Activated naive CD8-positive, alpha-beta T cell treated with anti-CD3 and anti-CD28 coated beads, Interleukin-2, amount 10 ng/mL, durations not matched to agents 7 days and 5 days (primary cell): ENCODE measurements at places on chromosomes 6 and 20. TPM values are rescaled to one million over a fixed set of nuclear protein-coding genes. Genes with fewer than 3 reads are reported as not detected.

Gene CABLES2
- 14.4 TPM for total RNA-seq

Gene TUBB2B
- total RNA-seq: not detected

Gene AHI1
- total RNA-seq: 21.4 TPM

DNA sequence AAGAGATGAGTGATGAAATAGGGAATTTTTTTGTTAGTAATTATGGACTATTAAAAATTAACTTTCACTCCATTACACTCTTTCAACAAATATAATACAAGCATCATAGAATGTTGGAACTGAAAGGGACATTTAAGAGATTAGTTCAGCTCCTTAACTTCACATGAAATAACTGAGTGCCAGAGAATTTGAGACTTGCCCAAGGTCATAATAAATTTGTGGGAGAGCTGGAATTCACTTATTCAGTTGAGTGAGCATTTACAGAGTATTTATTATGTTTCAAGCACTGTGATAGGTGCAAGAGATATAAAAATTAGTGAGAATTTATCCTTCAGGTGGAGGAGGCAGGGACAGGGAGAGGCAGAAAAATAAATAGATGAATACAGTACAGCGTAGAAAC is 154.6 kb downstream of the KCNQ5 start:
- no peaks in the 10 kb centered on the region for H3K27me3 ChIP-seq
- H3K36me3 ChIP-seq: peaks cover 7% of the 10 kb centered on the region
- no peaks in the 10 kb centered on the region for H3K4me1 ChIP-seq
- no peak overlapping the region for H3K4me3 ChIP-seq
- no peak for DNase-seq

- peaks cover 4% of the 10 kb centered on the region for H3K36me3 ChIP-seq
- no peak for DNase-seq
- peaks cover 8% of the 10 kb centered on the region for H3K4me1 ChIP-seq
- no peak overlapping the region for H3K4me3 ChIP-seq
- H3K27ac ChIP-seq: no peak overlapping the region
Observed at GRCh38 chr6:107689951-107690642, 134.0 kb downstream of the SCML4 start.

DNA sequence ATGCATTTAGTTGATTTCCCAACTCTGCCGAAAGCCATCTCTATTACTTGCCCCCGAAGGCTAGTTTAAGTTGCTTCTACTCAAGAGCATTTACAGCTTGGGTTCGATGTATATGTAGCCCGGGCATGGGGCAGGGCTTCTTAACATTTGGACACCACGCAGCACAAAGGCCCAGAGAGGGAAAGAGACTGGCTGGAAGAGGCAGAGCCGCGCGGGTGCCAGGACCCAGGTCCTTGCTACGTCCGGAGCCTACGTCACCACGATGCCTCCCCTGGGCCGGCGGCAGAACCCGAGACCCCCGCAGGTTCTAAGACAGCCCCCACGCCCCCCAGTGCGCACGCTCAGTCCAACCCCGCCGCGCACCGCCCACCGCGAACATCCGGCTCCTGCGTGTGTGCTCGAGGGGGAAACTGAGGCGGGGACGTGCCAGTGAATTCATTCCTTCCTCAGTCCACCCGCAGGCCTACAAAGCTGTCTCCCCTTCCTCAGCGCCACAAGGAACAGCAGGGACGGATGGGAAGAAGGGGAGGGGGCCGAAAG is 367 bp upstream of the PCIF1 start:
- peaks cover 11% of the 10 kb centered on the region for H3K36me3 ChIP-seq
- peak overlapping the region; percentile 98 for H3K27ac ChIP-seq
- peak overlapping the region; percentile 94 for H3K4me3 ChIP-seq
- H3K4me1 ChIP-seq: peaks cover 18% of the 10 kb centered on the region
- DNase-seq: no peak

DNA sequence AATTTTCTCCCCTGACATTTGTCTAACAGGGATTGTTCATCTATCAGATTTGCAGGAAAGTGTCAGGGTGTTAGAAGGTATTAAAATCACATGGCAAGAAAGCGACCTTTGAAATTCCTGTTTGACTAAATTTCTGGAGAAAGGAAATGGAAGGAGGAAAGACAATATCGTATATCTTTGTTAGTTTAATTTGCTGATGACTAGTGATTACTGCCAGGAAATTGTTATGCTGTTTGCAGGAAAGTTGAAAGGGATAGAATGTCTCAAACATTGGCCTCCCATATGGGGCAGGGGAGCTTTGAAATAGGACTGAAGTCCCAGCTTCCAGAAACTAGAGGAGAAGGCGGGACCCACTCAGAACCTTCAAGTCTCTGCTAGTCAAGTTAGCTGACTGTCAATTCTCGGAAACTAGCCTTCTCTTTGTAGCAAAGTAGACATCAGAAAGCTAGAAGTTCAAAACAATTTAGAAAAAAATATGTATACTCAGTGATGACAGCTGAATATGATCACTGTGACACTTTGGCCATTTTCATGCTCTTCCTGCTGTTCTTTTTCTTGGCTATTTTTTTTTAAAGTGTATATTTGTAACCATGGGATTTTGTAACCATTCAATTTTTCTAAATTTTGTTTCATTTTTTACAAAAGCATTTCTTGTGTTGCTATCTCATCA is 53.4 kb upstream of the RALGAPA2 start:
- H3K4me3 ChIP-seq: no peak overlapping the region
- no peaks in the 10 kb centered on the region for H3K4me1 ChIP-seq
- peaks cover 21% of the 10 kb centered on the region for H3K27me3 ChIP-seq
- H3K36me3 ChIP-seq: no peaks in the 10 kb centered on the region

GRCh38 chr20:37403107-37404033 is 57.4 kb downstream of the SRC start:
- H3K4me3 ChIP-seq: no peak overlapping the region
- peaks cover 14% of the 10 kb centered on the region for H3K27me3 ChIP-seq

GRCh38 chr20:32445539-32446273 is 87.6 kb downstream of the ASXL1 start:
- H3K4me3 ChIP-seq: no peak overlapping the region
- peaks cover 8% of the 10 kb centered on the region for H3K36me3 ChIP-seq
- DNase-seq: no peak
- H3K27me3 ChIP-seq: no peaks in the 10 kb centered on the region
- H3K27ac ChIP-seq: peak overlapping the region; percentile 81

- H3K27ac ChIP-seq: no peak overlapping the region
- DNase-seq: no peak
- no peaks in the 10 kb centered on the region for H3K4me1 ChIP-seq
- H3K27me3 ChIP-seq: peaks cover 15% of the 10 kb centered on the region
Observed at GRCh38 chr6:44349904-44350649, 7.6 kb downstream of the SPATS1 start.
